Activated CD4-positive, alpha-beta T cell treated with anti-CD3 and anti-CD28 coated beads for 1 hour (primary cell): ENCODE measurements at places on chromosomes 4 and X.
A peak's percentile ranks its signal among the peaks of the same experiment; 100 is the strongest.

- no peak for DNase-seq
Observed at GRCh38 chrX:66876776-66877175, 237.9 kb upstream of the EDA2R start.

- DNase-seq, result no peak
Observed at GRCh38 chrX:80317646-80318045, 102.6 kb upstream of the TENT5D start.

- DNase-seq, result no peak
Observed at GRCh38 chrX:131801066-131801465, 222.0 kb upstream of the STK26 start.

DNA sequence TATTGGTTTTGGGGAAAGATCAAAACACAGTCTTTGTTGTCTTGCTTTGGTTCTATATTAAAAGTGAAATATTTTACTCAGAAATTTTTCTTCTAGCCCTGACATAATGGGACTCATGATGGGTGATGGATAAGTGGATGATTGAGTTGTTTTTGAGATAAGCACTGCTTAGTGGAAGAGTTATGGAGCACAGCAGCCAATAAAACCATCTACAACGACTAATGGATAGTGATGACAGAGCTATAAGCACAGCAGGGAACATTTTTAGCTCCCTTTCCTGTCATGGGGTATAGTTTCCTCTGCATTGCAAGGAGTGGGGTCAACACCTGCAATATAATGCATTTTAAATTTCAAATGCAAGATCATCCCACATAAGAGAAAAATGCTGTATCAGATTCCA, 812.4 kb downstream of the STPG2 start:
- no peak for DNase-seq

- peak; percentile 10 for DNase-seq
Observed at GRCh38 chrX:54825716-54826438, 18.3 kb downstream of the MAGED2 start.

GRCh38 chrX:77814210-77814609, 28.2 kb upstream of the ATRX start:
- DNase-seq, result no peak
